Suppressor macrophage (primary cell): ENCODE measurements at places on chromosomes 2 and 18.

DNA sequence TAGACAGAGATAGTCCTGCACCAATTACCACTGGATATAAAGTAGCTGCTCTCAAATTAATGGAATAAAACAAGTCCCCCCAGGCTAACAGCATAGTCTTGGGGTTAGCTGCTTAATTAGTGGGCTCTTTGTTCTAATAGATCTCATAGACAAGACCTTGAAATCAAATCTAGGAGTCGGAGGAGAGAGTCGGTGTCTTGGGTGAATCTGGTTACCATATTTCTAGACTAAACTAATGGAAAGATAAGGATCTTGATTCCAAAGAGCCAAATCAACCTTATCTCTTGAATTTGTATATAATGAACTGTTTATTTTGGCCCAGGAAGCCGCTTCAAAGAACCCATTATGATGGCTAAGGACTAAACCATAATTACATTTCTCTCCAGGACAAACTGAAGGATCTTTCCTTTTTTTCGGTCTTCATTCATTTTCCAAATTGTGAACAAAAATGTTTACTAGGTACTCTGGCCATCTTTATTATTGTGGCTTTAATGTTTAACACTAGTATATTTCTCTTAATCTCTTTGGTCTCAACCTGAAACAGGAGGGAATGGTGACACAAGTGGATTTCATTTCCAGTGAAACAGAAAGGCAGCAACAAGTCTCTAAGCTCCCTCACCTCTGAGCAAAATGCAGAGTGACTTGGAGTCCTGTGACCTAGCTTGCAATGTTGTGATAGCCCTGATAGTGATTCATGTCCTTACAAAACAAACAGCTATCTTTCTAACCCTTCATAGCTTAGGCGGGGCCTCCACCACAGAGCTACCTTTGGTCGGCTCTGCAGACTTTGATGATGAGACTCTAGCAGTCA, 137.9 kb upstream of the PARD3B start:
- no peak for DNase-seq

GRCh38 chr18:6712401-6712800, 17.1 kb upstream of the ARHGAP28 start:
- DNase-seq = no peak

DNA sequence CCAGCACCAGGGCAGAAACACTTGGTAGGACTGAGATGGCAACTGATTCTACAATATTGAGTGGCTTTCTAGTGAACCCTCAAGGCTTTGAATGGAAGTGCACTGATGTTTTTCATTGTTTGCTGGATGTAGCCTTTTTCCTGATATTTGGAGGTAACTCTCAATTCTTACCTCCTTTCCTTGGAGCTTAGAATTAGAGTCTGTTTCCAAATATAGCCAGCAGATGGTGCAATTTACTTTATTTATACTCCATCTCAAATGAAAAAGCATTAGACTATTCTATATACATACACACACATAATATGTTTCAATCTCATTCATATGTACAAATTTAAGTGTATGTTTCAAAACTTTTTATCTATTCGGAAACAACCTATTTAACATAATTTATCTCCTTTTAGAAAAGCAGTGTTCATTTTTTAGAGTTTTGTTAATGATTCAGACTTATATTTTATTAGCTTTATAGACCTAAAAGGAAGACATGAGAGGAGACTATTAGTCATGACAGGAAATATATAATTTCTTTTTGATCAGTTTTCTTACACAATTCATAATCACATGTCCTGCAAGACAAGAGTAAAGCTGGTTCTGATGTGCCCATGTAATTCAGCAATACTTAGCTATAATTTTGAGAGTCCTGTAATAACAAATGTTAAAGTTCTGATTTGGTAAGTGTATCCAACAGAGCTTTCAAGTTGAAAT, 124.8 kb downstream of the NUP35 start:
- DNase-seq = peak; percentile 28

DNA sequence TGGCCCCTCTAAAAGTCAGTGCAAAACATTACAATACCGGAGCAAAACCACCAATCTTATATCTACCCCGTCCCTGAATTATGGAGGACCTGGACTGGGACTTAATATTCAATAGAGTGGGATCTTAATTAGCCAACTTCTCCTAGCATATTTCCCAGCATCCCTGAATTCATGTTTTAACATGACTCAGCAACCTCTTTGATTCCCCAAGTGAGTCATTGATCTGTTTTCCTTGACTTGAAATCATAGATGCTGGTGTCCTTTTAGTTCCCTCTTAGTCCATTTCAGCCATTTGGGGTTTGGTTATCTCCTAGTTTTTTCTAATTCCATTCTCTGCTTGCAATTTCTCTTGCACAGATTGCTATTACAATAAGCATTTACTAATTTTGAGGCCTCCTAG, 677.7 kb upstream of the CELF4 start:
- DNase-seq = no peak

DNA sequence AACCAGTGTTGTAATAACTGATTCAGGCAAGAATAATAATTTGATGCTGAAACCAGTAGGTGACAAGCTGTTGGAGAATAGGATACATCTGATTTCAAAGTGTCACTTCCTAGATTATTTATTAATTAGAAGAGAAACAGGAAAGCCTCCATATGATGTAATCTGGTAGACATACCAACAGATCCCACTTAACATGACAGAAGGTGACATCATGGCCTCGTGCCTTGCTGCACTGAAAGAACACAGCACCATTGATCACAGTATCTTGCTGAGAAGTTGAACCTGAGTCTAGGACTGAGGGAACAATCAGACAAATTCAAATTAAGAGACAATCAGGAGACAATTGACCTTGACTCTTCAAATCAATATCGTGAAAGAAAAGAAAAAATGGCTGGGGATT, 131.6 kb upstream of the DLGAP1 start:
- no peak for DNase-seq

GRCh38 chr2:210862283-210863065, 306.1 kb downstream of the CPS1 start:
- DNase-seq = no peak

DNA sequence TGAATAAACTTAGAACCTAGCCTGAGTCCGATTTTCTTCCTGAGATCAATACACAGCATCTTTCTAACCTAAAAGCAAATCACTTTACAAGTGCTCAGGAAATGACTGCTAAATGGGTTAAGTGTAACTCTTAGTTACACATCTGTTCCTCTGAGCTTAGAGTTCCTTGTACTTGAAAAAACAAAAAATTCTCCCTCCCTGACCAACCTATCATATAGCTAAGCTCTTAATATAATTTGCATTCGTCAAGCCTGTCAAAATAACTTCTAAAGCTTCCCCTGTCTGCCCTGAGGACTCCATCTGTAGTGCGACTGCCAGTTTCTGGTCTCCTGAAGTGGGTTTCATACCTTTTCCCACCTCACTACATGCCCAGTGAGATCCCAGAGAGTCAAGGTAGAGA, 190.4 kb downstream of the NCK2 start:
- no peak for DNase-seq

DNA sequence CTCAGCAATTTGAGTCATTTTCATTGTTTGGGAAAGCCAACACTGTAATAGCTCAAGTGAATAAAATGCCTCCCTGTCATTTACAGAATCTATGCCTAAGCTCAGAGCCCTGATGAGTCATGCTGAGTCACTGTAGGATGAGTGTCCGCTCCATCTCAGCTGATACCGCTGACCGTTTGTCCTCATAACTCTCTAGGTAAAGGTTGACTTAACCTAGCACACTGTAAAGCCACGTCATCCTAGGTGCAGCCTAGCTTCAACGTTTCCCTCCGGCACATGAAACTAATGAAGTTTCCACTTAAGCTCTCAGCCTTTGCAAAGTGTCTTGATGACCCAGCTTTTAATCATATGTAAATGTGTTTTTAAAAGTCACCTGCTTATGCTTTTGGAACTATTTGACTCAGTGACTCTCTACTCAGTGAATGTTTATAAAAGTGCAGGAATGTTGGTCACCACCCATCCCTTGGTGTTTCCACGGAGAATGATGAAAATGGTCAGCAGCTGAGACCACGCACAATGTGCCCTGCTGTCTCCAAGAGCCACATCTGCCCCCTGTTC, 154.0 kb downstream of the PMAIP1 start:
- peak; percentile 5 for DNase-seq

GRCh38 chr2:176127774-176128072, 1.8 kb upstream of the HOXD8 start:
- DNase-seq = no peak

DNA sequence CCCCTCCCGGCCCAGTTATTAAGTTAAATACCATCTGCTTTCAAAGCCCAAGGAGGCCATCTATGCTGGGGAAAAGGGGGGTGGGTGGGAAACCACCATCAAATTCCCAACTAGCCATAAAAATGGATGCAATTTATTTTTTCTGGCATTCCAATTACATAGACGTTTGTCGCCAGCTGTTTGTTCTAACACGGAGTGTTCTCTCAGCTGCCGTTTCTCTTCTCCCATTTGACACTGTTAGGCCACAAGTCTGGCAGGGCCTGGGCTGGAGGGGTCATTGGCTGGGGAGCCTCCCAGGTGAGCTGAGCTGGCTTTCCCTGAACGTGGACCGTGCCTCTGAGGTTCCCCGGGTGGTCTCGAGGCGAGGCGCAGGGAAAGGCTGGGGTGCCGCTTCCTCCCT, 16.6 kb downstream of the ATOH8 start:
- no peak for DNase-seq

- no peak for DNase-seq
Observed at GRCh38 chr2:19764998-19765397, 136.8 kb downstream of the TTC32 start.

- DNase-seq = peak; percentile 91
Observed at GRCh38 chr18:5417342-5417741, 121.8 kb upstream of the ZBTB14 start.

DNA sequence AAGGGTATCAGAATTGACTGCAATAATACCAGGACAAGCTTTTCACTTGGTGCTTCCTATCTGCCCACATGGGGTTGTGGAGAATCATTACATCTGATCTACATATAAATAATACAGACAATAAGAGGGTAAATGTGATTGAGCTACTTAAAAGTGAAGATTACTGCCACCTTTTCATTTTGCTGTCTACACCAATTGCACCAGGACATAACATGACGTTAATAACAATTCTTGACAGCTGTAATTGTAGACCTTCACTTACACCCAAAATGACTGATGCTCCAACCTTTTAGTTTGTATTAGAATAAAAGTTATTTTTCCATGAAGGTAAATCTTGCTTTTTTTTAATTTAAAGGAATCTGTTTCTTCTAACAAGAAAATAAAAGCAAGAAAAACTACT, 36.5 kb upstream of the TTN start:
- DNase-seq = no peak

DNA sequence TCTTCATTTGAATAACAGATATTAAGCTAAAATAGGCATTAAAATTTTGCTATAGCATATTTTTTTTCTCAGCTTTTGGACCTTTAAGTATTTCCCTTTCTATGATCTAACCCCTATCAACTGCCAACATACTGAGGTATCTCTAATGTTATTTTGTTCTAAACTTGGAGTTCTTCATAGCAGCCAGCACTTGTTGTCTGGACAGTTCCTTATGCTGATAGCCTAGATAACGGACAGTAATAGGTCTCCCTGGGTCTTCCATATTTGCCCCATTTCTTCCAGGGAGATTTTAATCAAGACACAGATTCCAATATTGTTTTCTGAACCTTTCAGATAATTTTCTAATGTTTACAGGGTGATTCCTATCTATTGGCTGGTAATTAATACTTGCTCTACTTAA, 475.8 kb upstream of the MAP2 start:
- DNase-seq = no peak

GRCh38 chr2:100397118-100397860, 20.2 kb downstream of the CHST10 start:
- no peak for DNase-seq

GRCh38 chr18:58993260-58993659, 128.6 kb downstream of the ZNF532 start:
- no peak for DNase-seq

- no peak for DNase-seq
Observed at GRCh38 chr2:174484573-174484972, 2.3 kb downstream of the GPR155 start.

DNA sequence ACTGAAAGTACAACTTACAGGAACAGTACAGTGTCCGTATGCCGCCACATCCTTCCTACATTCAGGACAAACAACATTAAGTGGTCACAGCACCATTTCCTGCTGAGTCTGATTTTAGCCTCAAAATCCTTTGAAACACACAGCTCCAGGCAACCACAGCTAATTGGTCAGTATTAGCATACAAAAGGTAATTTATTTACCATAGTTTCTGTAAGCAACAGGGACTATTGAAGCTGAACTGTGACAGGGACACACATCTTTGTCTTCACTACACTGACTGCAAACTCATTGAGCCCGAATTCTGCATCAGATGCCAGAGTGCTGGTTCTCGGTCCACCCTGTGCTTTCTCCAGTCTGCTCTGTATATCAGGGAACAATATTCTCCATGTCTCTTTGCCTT, 151.8 kb downstream of the ST6GAL2 start:
- no peak for DNase-seq

DNA sequence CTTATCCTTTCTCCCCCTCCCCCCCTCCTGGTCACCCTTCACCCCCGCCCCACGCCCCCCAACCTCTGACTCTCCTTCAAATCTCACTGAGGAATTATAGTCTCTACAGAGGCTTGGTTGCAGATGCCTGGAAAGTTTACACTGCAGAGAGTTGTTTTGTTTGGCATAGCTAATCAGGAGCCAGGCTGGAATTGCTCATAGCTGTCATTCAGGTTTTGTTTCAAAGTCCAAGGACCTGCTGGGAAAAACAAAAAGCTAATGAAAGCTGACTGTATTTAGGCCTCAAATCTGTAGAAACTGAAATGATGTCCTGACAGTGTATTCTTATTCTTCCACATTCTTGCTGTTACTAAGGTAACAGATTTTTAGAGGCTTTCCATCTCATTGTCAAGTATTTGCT, 22.6 kb downstream of the GREB1L start:
- DNase-seq = no peak

GRCh38 chr2:71895320-71896161, 252.1 kb downstream of the CYP26B1 start:
- DNase-seq = no peak

- DNase-seq = no peak
Observed at GRCh38 chr2:230512955-230513748, 97.2 kb downstream of the SP100 start.

DNA sequence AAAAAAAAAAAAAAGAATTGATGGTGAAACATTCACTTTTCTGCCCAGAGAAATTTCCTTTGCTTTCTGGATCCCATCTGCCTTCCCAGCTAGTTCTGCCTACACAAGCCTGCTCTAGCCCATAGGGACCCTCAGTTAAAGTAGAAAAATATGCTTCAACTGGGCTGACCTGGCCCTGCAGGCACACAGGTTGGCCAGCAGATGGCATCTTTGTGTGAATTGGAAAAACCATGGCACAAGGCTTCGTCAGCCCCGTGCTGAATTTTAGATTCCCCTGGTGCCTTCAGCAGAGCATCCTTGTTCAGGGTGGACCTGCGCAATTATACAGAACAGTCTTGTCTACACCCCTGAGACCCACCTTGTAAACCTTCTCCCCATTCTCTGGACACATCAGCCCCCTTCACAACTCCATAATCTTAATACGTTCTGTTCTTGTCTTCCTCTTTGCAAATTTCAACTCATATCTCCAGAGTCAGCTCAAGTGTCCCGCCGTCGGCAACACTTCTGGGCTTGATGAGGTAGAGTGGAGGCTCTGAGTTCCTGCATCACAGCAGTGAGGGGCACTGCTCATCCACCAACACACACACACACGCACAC, 114.5 kb downstream of the INSIG2 start:
- peak; percentile 75 for DNase-seq
